ENCODE measurements at places on chromosomes 12 and 14.
A peak's percentile ranks its signal among the peaks of the same experiment; 100 is the strongest.

- DNase-seq = no peak
These were observed 3.3 kb upstream of the ING4 start for GRCh38 chr12:6666211-6666610.

- no peak for DNase-seq
These were observed 855.2 kb downstream of the FSCB start for GRCh38 chr14:43651896-43652295.

- no peak for DNase-seq
These were observed 1.9 kb upstream of the KLHDC1 start for GRCh38 chr14:49691031-49691430.

- no peak for DNase-seq
These were observed 8.1 kb downstream of the TNS2 start for GRCh38 chr12:53057816-53058500.

- DNase-seq = peak; percentile 73
These were observed at the start of gene TMEM229B for GRCh38 chr14:67487937-67488893. Gene TMEM229B, minus strand, starts transcription at chr14:67488721. Its CDS starts 14,798 bp downstream, at chr14:67473923.

GRCh38 chr12:68641138-68641537 is 30.4 kb downstream of the RAP1B start:
- DNase-seq = peak; percentile 54

GRCh38 chr12:11607313-11608081 is 42.0 kb upstream of the ETV6 start:
- DNase-seq = no peak

GRCh38 chr14:82190742-82191141 is 657.1 kb upstream of the SEL1L start:
- DNase-seq = no peak

DNA sequence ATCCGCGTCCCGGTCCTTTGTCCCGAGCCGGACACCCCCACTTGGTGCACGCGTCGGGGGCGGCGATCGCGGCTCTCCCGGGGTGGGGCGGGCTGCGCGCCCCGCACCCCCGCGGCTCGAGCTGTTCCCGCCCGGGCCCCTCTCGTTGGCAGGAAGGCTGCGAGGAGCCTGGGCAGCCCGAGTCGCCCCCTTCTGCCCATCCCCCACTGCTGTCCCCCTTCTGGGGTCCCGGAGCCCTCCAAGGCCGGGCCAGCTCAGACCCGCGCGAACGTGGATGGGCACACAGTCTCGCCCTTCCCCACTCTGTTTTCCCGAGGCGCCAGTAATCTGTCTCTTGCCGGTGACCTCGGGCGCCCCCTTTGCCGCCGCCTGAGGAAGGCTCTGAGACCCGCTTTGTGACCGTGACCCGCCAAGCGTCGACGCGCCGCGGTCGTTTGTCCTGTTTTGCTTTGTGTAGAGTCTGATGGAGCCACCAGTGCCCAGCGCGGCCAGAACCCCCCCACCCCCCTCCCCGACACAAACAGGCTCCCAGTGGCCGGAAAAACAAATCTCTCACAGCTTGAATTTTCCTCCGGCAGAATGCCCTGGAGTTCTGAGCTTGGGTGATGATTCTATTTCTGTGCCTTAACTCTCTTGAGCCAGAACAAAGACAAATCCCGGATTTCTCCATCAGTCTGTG is 610 bp downstream of the C14orf132 start:
- no peak for DNase-seq
